Muscle of back (tissue), 13 donors: ENCODE measurements at places on chromosomes 1 and 21. TPM values are rescaled to one million over a fixed set of nuclear protein-coding genes. Genes with fewer than 3 reads are reported as not detected.

OR10J1 gene
- polyA plus RNA-seq, result not detected

C1orf115 gene
- polyA plus RNA-seq, result 12.9 TPM

TEDDM1 gene
- not detected for polyA plus RNA-seq

SWT1 gene
- 7.2 TPM for polyA plus RNA-seq

DNASE2B gene
- not detected for polyA plus RNA-seq

OPTC gene
- not detected for polyA plus RNA-seq

CELA3B gene
- polyA plus RNA-seq, result not detected

ADGRB2 gene
- 10.0 TPM for polyA plus RNA-seq

DNA sequence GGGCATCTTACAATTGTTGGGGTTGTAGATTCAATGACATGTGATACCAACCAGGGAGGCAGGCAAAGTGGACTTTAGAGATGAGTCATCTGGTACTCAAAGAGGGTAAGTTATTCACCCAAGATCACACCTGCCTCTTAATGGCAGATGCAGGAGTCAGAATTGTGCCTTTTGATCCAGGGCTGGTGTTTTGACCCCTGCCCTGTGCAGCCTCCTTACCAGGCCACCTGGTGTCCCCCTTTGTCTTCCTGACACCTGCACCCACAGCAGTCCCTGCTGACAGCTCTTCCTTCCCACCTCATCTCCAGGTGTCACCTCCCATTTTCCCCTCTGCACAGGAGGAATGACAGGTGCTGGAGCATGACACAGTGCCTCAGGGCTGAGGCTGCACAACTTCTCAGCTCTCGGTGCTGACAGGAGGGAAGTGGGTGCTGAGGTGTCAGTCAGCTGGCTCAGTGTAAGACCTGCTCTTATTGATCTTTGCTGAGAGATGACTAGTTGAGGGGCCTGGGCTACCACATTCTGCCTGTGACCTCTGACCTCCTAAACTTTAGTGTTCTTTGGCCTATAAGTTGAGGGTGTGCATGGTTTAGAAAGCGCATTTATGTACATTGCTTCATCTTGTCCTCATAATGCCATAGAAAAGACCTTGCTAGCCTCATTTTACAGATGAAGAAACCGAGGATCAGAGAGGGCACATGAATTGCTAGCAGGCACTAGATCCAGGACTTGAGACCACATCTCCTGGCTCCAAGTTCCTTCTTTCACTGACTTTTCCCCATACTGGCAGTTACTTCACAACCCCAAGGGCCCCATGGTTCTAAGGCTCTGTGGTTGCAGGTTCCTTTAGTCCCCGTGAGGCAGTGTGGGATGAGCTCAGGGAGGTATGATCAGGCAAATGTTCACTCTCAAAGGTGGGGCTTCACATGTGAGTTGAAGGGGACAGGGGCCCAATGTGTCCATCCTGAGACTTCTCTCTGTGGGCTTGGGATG, 31.3 kb downstream of the CACNA1E start:
- DNase-seq, result no peak

DNA sequence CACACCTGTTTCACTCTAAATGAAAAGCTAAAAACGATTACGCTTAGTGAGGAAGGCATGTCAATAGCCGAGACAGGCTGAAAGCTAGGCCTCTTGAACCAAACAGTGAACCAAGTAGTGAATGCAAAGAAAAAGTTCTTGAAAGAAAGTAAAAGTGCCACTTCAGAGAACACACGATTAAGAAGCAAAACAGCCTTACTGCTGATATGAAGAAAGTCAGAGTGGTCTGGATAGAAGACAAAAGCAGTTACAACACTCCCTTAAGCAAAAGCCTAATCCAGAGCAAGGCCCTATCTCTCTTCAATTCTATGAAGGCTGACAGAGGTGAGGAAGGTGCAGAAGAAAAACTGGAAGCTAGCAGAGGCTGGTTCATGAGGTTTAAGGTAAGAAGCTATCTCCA, 130.7 kb downstream of the SIPA1L2 start:
- DNase-seq, result no peak

GRCh38 chr21:41792711-41793110, 25.9 kb upstream of the RIPK4 start:
- no peak for DNase-seq

GRCh38 chr21:27466140-27466539, 499.3 kb upstream of the ADAMTS5 start:
- DNase-seq, result no peak
